Karpas-422 (cell line): ENCODE measurements at places on chromosomes 7 and 10.

GRCh38 chr10:108436096-108436495 is 1271.6 kb upstream of the SORCS1 start:
- no peak for DNase-seq
- H3K4me3 ChIP-seq: no peak overlapping the region
- no peaks in the 10 kb centered on the region for H3K4me1 ChIP-seq
- H3K27ac ChIP-seq: no peak overlapping the region

GRCh38 chr10:114541081-114541796 is 116.8 kb downstream of the ABLIM1 start:
- no peaks in the 10 kb centered on the region for H3K27me3 ChIP-seq
- no peak overlapping the region for H3K4me3 ChIP-seq
- DNase-seq: no peak
- H3K4me1 ChIP-seq: peaks cover 37% of the 10 kb centered on the region

GRCh38 chr10:9743639-9744038 is 1274.0 kb upstream of the CELF2 start:
- no peaks in the 10 kb centered on the region for H3K36me3 ChIP-seq
- no peaks in the 10 kb centered on the region for H3K27me3 ChIP-seq

GRCh38 chr10:121695731-121696464 is 97.7 kb upstream of the FGFR2 start:
- no peaks in the 10 kb centered on the region for H3K36me3 ChIP-seq
- no peak for DNase-seq
- H3K4me1 ChIP-seq: no peaks in the 10 kb centered on the region
- no peaks in the 10 kb centered on the region for H3K27me3 ChIP-seq

DNA sequence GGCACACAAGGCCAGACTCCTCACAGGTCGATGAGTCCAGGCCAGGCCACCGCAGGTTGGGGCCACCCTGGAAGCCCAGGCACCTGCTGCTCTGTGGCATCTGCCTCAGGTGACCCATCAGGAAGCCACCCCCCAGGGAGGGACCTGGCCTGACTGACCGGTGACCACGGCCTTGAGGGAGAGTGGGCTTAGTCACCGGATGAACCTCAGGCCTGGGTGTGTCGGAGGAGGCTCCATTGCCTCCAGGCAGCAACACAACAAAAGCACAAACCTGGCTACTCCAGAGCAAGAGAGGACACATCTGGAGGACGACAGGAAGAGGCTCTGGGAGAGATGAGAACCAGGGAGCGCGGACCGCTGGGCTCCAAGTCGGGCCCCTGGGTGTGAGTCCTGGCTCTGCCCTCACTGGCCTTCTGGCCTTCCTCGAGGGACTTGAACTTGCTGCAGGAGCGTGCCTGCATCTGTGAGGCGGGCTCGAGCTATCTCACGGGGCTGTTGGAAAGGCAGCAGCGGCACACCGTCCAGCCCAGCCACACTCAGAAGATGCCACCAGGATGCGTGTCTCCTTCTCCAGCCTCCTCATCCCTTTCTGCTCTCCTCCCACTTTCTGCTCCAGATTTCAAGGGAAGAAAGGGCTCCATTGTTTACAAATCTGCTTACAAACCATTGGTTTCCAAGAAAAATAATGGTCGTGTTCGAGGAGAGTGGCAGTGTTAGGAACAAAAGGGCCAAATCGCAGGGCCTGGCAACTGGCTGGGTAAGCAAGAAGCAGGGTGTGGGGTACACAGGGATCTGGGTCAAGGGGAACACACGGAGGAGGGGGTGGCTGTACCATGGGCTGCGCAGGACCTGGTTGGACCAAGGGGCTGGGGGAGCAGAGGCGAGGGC is 152.9 kb downstream of the ADAM12 start:
- H3K4me1 ChIP-seq: no peaks in the 10 kb centered on the region
- no peak for DNase-seq
- no peak overlapping the region for H3K27ac ChIP-seq
- no peaks in the 10 kb centered on the region for H3K27me3 ChIP-seq
- H3K36me3 ChIP-seq: no peaks in the 10 kb centered on the region
- H3K4me3 ChIP-seq: no peak overlapping the region
